ENCODE measurements at places on chromosomes 3 and 15.
A peak's percentile ranks its signal among the peaks of the same experiment; 100 is the strongest.

GRCh38 chr3:4394048-4394447, 73.0 kb downstream of the SUMF1 start:
- DNase-seq: no peak

DNA sequence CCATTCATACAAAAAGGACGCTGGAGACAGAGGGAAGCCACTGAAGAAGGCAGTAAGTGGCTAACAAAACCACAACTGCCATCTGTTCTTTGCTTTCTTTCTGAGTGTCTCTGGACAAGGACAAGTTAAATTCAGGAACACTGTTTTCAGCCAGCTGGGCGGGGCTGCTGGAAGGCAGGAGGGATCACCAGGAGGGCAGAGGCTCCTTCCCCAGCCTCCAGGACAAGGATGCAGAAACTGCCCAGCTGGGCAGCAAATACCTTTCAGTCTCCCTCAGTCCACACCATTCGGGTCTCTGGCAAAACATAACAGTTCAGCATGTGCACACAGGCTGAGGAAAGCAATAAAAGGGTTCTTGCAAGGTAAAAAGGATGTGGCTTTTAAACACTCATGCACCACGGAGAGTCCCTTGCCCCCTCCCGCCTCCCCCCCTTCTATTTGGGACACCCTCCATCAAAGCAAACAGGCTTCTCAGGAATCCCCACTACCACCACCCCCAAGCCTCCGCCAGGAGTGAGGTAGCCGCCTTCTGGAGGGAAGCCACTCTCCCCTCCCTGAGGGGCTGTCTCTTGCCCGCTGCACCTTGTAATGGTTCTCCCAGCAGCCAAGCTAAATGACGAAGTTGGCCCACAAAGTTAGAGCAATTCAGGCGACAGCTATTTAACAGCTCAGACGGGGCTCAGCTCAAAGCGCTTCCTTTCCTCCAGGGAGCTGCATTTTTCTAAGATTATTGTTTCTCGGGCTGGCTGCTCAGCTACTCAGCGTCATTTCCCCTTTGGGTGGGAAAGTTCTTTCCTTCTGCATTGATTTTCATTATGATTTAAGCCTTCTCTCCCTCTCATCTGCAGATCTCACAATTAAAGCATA, 3.8 kb downstream of the HEG1 start:
- peak; percentile 69 for DNase-seq

DNA sequence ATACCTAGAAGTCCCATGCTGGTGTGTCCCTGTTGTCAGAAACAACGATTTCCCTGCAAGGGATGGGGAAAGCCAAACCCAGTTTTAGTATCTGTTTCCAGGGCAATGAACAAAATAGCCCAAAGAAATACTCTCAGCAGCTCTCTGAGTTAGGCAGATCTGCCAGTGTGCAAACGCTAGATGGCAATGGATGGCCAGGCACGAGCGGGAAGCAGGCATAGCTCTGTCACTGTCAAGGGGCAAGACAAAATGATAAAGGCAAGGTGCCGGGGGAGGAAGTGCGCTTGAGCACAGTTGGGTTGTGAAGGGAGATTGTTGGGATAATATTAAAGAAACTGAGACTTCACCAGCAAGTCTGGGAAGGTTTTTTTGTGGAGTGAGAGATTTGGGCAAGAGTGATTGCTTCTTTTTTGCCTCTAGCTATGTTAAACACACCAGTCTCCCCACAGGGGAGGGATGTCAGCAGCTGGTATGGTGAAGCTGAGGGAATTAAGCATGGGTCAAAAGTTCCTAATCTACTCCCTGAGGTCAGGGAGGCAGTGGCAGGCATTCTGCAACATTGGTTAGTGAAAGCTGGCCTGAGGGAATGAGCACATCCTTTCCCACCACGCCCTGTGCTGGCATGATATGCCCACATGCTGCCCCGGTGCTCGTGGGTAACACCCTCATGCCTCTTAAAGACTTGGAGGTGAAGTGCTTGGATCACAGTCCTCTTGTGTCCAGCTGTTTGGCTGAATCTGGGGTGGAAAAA, 117.5 kb downstream of the PDCD6IP start:
- no peak for DNase-seq

DNA sequence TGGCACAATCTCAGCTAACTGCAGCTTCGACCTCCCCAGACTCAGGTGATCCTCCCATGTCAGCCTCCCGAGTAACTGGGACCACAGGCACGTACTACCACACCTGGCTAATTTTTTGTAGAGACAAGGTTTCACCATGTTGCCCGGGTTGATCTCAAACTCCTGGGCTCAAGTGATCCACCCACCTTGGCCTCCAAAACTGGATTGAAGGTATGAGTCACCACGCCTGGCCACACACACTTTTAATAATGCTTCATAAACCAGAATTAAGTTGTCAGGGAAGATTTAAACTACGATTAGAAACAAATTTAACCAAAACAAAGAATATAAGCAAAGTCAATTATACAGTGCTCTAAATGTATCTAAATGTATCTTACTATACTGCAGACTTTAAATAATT, 87.5 kb downstream of the LRRFIP2 start:
- DNase-seq: no peak

- DNase-seq: no peak
Observed at GRCh38 chr3:58575971-58576652, 1.1 kb downstream of the FAM107A start.

DNA sequence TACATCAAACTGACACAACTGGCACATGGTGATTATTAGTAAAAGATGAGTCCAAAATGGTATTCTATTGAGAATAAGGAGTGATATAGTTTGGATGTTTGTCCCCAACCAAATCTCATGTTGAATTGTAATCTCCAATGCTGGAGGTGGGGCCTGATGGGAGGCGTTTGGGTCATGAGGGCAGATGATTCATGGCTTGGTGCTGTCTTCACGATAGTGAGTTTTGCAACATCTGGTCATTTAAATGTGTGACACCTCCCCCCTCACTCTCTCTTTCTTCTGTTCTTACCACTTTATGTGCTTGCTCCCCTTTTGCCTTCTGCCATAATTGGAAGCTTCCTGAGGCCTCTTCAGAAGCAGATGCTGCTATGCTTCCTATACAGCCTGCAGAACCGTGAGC, 90.6 kb downstream of the RSL24D1 start:
- DNase-seq: no peak

DNA sequence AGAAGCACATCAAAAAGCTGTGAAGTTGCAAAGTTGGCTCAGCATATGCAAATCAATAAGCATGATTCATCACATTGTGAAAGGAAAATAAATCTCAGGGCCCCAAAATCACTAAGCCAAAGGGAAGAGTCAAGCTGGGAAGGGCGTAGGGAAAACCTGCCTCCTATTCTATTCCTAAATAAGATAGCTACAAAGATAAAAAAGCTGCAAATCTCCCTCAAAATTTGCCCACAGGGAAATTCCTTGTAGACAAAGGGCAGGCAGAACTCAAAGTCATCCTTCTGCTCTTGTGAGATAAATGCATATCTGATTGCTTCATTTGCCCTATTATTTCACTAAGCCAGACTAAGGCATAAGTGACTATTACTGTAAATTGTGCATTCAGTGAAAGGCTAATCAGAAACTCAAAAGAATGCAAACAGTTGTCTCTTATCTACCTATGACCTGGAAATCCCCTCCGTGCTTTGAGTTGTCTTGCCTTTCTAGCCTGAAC, 30.5 kb upstream of the CCNL1 start:
- DNase-seq: no peak

DNA sequence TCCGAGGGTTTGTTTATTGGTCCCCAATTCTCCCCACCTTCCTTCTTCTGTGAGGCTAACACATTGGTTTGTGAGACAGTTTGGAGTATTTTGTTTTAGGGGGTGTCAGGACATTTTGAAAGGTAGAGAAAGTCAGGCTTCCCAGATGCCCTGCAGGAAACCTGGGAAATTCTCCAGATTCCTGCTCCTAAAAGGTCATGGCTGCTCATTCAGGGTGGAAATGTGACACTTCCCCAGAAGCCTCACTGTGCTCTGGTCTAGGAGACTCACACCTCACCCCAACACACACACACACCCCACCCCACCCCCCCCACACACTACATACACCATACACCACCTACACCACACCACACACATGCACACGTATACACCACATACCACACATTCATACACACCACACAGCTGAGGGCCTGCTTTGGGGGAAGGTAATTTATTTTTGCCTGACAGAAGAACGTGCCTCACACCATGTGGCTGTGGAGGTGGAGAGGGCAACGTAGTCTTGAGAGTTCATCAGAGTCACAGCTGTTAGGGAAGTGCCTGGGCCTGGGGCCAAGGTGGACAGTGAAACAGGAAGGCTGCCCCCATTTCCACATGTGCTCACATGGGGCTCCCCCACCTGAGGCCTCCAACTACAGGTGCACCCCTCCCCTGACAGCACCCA, 40.4 kb upstream of the LIMD1 start:
- DNase-seq: peak; percentile 4

GRCh38 chr3:110628650-110629301, 442.8 kb upstream of the NECTIN3 start:
- no peak for DNase-seq

- no peak for DNase-seq
Observed at GRCh38 chr3:2484162-2485026, 385.7 kb downstream of the CNTN4 start.

GRCh38 chr15:36449084-36449661, 130.3 kb upstream of the CDIN1 start:
- DNase-seq: no peak

GRCh38 chr3:50604628-50605588, 6.7 kb downstream of the CISH start:
- no peak for DNase-seq

- peak; percentile 59 for DNase-seq
Observed at GRCh38 chr3:129439226-129439816, 427 bp downstream of the MBD4 start.

DNA sequence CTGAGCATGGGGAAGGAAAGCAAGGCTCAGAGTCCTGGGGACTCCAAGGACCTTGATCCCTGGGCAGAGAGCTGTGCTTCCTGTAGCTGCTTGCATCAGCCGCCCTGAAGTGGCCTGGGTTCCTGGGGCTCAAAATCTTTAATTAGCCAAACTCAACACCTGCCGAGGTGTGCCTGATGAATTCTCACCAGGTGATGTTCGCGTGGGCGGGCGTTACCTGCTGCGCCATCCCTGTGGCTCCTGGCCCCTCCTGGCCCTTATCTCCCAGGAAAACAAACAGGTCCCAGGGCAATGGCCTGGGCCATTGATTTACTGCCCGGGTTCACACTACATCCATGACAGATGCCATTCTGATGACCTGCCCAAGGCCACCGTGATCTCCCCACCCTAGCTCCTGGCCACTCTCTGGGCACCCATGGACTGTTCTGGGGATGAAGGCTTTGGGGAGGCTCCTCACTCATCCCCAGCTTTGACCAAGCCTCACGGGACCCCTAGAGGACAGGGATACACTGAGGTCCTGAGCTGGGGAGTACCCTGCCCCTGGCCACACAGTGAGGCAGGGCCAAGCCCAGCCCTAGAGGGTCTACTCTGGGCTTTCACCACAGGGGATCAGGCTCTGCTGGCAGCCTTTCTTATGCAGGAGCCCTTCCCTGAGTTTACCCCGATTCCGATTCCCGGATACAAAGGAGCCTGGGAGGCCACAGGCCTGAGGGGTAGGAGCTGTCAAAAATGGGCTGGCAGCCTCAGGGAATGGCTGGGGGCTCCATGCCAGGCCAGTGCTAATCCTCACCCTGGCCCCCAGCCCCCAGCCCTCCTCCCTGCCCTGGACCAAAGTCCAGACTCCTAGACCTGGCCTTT, 5.7 kb downstream of the SLC38A3 start:
- no peak for DNase-seq

- DNase-seq: no peak
Observed at GRCh38 chr3:123936400-123936799, 24.6 kb downstream of the CCDC14 start.

DNA sequence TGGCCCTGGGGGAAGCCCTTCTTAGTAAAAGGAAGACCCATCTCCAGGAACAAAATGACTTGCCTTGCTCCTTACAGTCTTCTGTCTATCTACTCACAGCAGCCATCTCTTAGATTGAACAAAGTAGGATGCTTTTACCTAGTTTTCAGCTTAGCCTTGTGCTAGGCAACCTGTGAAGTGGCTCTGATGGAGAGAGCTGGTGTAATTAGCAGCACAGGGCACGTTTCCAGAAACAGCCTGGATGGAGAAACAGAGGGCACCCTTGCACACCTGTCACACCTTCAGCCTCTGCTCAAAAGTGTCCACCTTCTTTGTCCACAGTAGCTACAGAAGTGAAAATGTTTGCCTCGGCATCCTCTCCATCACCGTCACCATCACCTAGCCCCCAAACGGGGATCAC, 292.9 kb downstream of the RORA start:
- no peak for DNase-seq

GRCh38 chr15:38768970-38769369, 204.4 kb upstream of the RASGRP1 start:
- no peak for DNase-seq

DNA sequence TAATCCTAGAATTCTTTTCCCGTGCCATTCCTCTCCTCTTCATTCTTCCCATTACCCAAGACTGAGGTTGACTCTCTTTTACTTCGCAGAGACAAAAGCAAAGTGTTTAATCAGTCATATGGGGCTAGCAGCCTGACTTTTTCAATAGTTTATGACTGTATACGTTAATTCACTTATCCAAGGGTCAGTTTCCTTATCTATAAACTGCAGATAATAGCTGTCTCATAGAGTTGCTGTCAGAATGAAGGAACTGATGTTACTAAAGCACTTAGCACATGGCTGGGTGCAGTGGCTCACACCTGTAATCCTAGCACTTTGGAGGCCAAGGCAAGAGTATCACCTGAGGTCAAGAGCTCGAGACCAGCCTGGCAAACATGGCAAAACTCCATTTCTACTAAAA, 43.5 kb upstream of the ULK4 start:
- DNase-seq: no peak

DNA sequence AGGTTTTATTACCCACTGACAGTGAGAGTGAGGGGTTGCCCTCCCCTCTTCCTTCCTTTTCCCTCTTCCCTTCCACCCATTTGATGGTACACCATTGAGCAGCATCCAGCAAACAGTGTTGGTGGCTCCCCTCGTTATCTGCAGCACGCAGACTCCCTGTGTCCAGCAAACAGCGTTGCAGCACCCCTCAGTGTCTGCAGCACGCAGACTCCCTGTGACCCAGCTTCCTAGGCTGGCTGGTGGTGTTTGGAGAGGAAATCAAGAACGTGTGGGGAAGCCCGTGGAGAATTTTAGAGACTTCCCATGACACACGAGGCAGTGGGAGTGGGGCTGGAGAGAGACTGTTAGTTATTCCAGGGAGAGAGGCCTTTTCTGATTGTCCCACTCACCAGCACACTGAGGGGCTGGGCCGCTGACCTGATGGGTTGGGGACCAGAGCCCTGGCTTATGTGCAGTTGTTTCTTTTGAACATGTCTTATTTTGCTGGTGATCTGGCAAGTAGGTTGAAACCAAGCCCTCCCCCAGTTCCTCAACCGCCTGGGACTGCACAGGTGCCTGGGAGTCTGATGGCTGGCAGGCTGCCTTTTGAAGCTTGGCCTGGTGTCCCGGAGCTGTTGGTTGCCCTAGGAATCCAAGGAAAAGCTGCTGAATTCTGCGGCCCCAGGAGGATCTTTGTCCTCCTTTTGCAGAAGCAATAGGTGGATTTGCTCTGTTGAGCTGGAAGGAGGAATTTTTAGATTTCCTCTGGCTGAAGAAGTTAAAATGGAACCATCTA, 19.0 kb downstream of the APBA2 start:
- no peak for DNase-seq
